ENCODE measurements at places on chromosomes 2 and 18.

GRCh38 chr2:158772306-158773078 is 22.6 kb upstream of the DAPL1 start:
- no peak for DNase-seq

GRCh38 chr2:67845621-67846369 is 217.0 kb downstream of the C1D start:
- no peak for DNase-seq

DNA sequence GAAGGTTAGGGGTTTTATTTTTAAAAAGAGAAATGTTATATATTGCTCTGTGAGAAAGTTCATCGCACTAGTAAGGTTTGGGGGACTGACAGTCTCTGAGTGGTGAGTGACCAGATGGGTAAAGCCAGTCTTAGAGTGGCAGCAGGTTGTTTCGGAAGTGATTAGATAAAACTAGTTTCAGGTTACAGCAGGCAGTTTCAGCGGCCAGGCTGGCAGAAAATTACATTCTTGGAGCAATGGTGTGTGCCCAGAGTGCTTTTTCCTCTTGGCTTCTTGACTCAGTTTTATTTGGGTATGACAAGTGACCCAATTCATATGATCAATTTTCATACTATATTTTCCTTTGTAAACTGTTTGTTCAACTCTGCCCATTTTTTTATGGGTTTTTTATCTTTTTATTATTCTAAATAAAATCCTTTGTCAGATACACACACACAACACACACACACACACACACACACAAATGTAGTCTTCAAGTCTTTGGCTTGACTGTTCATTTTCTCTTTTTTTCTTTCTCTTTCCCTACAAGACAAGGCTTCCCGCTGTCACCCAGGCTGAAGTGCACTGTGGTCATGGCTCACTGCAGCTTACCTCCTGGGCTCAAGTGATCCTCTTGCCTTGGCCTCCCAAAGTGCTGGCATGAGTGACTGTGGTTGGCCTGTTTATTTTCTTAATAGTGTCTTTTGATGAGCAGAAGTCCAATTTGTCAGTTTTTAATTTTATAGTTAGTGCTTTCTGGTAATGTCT is 30.9 kb downstream of the RALBP1 start:
- DNase-seq, result no peak

DNA sequence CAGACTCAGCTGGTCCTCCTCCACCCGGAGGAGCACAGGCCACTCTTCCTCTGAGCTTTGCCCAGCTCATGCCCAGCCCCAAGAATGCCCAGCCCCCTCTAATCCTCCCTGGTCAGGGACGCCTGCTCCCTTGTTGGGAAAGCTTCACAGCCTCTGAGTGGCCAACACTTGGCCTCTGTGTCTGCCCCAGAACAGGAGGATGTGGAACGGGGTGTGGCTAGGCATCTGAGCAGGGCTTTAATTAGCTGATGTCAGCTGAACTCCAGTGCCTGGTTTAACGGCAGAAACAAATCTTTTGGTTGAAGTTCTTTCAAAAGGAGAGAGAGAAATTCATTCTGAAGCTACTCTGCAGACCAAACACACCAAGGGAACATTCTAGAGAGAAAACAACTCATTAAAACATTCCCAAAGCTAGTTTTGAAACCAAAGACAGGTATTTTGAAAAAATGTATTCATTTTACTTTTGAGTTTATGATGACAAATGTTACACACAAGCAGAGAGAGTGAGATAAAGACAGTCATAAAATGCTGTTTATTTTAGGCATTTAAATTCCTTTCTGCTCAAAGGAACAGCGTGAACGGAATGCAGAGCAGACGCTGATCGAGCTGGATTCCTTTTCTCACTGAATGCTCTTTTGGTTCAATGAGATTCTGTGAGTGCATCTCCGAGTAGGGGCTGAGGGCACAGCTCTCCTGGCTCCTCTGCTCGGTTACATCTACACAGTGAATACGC is 63.8 kb downstream of the RTP5 start:
- peak; percentile 42 for DNase-seq

DNA sequence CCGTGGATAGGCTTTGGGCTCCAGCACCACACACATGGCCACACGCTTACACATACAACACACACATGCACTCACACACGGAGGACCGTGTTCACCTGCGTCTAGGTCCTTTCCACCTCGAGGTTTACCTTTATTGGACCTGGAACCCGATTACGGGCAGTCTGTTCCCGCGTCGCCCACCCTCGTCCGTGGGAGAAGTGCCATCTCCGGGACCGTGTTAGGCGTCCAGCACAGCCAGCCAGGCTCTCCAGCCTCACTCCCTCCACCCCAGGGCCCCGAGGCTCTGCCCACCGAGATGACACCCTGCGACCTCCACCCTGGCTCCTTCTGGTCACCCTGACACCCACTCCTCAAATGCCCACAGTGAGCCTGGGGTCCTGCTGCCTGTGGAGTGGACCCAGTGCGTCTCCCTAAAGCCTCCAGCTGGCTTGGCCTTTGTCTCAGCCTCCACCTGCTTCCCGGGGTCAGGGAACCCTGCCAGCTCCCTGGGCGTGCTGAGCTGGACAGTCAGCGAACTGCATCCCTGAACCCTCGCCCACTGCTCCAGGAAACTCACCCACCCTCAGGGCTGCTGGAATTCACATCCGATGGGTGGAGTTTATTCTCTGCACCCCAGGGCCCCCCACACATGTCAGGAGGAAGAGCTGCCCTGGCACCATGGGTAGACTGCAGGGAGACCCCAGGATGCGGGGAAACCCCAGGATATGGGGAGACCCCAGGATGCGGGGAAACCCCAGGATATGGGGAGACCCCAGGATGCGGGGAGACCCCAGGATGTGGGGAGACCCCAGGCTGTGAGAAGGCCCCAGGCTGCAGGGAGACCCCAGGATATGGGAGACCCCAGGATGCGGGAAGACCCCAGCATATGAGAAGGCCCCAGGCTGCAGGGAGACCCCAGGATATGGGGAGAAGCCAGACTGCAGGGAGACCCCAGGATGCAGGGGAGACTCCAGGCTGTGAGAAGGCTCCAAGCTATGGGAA is 33.0 kb downstream of the ADI1 start:
- no peak for DNase-seq

DNA sequence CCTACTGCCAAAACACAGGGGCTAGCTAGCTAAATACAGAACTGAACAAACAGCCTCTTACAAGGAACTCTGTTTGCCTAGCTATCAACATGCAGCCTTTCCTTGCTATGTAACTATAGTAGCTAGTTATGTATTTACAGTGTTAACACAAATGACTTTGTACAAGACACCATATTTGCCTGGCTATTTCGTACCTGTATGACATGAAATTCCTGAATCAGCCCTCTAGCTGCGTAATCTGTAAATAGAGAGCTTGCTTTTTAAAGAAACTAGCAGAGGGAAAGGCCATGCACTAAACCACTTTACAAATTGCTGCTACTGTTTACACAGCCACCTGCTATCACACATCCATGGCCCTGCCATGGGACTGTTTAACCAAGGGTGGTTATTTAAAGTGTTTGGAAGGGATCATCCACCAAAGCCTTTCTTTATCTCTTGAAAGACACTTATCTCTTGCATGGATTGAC is 248.7 kb downstream of the TFCP2L1 start:
- DNase-seq, result no peak

DNA sequence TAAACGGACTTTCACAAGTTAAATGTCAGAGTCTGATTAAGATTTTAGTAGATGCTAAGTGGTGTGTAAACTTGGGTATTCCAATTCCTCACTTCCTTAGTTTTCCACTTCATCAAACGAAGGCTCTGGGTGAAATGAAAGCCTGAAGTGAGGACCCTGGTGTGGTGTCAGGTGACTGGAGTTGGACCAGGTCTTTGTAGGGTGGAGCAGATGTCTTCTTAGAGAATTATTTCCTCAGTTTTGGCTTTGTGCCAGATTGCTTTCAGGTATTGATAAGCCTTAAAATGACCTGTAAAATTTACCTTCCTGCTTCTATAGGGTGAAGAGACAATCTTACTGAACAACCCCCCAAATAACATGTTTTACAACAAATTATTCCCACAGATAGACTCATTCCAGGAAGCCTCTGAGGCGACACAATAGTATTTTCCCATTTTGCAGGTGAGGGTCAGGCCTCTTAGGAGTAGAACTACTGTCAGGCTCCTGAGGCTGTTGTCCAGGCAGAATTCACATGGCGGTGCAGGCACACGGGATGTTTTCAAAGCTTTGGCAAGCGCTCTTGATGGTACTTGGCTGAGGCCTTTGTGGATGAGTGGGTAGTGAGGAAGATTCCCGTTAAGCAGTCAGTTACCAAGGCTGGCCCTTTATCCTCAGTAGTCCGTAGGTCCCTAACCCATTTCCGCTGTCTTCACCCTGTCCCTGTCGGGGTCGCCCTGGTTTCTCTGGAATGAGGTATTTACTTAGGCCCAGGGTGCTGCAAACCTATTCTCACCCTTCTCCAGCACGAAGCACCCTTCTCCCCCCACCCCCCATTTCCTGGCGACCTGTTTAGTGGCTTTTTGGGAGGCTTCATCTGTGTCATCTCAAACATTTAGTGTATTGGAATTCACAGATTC is 6.6 kb downstream of the RPS7 start:
- no peak for DNase-seq

DNA sequence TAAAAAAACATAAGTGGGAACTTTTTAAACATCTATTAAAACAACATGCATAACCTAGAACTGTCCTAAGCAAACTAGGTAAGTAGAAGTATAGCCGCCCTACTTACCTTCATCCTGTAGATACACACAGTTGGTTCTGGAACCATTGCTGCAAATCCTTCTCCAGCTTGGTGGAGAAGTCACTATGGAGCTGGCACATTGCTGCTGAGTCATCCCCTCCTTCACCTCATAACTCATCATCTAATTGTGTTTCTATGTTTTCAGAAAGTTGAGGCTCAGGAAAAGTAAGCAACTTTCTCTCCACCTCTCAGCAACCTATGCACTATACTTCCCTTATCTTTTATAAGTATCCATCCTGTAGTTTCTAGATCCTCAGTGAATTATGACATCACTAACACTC is 269.8 kb upstream of the MMADHC start:
- no peak for DNase-seq

DNA sequence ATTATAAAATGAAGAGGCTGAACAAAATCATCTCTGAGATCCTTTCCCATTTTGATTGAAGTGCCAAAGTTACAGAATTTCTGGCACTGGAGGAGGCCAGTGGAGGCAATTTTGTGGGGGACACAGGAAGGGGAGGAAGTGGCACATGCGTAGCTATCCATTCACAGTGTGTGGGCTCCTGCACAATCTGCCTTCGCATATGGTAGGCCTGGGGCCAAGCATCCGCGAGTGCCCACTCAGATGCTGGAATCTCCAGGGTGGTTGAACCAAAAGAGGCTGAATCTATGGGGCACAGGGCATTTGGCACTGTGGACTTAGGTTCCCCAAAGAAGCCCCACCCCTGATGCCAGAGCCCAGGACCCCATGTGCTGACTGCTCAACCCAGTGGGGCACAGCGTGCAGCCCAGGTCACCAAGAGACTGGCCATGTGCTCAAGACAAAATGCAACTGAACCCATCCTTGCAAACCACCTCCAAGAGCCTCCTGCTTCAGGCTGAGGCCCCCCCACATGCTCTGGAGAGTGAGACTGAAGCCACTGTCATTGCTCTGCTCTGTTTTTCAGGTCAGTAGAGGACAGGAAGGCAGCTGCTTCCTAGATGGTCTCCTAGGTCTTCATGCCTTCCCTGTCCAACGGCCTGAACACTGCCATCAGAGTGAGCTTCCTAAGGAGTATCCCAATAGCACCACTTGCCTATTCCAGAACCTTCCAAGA is 28.5 kb downstream of the ST8SIA5 start:
- DNase-seq, result no peak

DNA sequence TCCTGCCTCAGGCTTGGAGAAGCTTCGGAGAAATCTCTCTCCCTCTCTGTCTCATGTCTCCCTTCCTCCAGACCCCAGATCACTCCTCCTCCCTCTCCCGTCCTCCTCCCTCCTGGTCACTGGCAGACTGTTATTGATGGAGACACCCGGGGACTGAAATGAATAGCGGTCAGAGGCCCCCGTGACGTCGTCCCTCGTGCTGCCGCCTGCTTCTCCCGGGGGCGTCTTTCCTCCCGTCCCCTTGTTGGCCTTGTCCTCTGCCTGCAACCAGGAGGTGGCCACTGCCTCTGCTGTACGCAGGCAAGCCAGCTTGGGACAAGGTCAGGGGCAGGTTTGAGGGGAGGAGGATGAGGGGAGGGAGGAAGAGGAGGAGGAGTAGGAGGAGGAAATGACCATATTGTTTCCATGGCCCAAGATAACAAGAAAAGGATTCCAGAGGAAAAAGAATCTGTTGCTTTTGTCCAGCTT is 78.2 kb downstream of the CELF4 start:
- no peak for DNase-seq

DNA sequence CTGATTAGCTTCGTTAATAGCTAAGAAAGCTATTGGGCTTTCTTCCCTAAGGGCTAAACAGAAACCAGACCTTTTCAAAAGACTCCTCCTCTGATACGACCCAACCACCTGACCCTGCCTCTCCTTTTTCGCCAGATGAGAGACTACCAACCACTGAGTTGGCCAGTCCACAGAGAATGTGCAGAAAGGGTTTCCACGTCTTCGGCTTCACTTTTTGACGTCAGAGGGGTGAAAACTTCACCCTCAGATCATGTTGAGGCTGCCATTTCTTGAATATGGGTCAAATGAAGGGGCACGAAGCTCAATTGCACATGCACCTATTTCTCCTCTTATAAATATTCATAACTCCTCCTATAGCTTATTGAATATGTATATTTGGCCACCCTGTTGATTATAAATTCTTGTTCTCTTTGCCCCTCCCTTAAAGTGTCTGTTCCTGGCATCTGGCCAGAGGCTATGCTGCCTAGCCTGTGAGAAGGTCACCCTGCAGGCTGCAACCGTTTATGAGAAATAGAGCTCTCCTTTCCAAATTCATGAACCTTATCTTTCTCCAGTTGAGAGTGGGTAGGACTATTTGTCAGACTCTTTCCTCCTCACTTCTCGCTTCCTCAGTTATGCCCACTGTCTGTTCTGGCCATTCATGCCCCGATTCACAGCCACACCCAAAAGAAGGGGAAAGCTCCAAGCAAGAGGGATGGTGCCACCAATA is 301.6 kb downstream of the STK39 start:
- no peak for DNase-seq

DNA sequence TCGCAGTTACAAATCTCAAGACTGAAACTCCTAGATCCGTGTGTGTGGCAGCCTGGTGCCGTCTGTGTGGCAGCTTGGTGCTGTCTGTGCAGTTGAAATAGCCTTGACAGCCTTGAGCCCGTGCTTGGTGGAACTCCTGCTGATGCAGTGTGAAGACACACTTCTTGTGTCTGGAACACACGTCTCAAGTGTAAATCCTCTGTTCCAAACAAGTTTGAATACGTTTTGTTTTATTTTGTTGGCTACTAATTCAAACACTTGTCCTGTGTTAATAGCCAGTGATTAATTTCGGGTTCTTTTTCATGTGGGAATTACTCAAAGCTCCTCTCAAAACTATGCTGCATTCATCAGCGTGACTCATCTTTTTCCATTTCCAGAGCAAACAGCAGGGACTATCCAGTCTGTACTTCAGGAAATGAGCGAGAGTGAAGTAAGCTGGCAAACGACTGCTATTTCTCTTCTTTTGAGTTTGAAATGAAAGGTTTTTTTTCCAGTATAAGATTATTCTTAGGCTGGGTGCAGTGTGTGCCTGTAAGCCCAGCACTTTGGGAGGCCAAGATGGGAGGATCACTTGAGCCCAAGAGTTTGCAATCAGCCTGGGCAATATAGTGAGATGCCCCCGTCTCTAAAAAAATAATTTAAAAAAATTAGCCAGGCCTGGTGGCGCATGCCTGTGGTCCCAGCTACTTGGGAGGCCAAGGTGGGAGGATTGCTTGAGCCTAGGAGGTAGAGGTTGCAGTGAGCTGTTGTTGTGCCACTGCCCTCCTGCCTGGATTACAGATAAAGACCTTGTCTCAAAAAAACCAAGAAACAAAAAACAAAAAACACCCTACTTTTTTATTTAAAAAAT is 152.9 kb downstream of the SPP2 start:
- DNase-seq, result peak; percentile 79

Data from hepatic stellate cell (primary cell).